ENCODE measurements at places on chromosomes 12 and 14.

DNA sequence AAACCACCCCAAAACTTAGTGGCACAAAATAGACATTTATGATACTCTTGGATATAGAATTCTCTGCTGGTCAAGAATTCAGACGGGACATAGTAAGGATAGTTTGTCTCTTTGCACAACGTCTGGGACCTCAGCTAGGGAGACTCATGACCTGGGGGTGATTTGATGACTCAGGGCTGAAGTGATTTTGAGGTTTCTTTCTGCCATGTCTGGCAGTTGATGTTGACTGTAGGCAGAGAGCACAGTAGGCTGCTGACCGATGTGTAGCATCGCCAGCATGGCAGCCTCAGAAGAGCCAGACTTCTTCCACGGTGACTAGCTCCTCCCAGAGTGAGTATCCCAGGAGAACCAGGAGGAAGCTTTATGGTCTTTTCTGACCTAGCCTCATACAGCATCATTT, 88.9 kb upstream of the FRMD6 start:
- ATAC-seq = peak; percentile 2

DNA sequence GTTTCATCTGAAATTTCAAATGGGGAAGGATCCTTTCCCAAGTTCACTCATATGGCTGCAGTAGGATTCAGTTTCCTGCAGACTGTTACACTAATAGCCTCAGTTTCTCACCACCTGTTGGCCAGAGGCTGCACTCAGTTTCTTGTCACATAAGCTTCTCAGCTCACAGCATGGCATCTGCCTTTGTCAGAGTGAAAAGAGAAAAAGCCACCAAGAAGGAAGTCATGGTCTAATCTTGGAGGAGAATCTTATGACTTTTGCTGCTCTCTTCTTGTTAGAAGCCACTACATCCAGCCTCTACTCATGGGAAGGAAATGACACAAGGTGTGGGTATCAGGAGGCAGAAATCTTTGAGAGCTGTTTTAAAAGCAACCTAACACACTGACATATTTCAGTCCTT, 39.4 kb upstream of the BTG1 start:
- no peak for ATAC-seq

- no peak for ATAC-seq
These were observed 9.2 kb downstream of the ASCL4 start for GRCh38 chr12:107783406-107784376.

- peak; percentile 18 for ATAC-seq
These were observed 5.5 kb downstream of the TMEM52B start for GRCh38 chr12:10184261-10184843.

DNA sequence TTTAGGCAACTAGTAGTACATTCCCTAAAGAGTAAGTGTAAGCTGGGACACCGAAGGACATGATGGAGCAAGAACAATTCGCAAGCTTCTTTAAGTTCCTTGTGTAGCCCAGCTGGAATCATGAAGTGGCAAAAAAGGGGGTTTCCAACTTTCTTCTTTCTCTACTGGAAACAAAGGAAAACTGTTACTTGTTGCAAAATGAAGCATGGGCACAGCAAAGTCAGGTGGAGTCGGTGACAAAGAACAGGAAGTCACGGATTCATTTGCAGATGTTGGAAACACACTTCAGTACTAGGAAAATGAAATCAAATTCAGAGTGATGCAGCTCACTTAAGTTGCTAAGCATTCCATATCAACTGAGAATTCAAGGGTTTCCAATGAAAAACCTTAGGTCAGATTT, 706.9 kb upstream of the STXBP6 start:
- no peak for ATAC-seq

GRCh38 chr12:132284071-132284826, 45.1 kb downstream of the GALNT9 start:
- ATAC-seq = no peak

DNA sequence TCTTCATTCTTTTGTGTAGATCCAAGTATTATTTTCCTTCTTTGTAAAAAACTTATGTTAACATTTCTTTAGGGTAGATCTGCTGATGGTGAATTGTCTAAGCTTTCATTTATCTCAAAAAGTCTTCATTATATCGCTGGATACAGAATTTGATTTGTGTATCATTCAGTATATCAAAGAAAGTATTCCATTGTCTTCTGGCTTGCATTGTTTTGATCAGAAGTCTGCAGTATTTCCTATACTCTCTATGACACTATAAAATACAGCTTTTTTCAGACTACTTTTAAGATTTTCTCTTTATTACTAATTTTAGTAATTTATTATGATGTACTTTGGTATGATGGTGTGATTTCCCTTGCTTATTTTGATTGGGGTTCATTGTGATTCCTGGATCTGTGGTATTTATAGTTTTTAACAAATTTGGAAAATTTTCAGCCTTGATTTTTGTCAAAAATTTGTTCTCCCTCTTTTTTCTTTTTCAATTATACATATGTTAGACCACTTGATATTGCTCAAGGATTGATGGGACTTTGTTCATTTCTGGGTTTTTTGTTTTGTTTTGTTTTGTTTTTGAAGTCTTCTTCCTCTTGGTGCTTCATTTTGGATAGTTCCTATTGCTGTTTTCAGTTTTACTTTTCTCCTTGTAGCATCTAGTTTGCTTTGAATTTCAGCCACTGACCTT, 176.5 kb downstream of the ZFP36L1 start:
- ATAC-seq = no peak

GRCh38 chr12:78566456-78566855, 298.1 kb upstream of the SYT1 start:
- ATAC-seq = no peak

Data from esophagus mucosa (tissue), 1 donor.